CD8-positive, alpha-beta T cell (primary cell): ENCODE measurements at places on chromosomes 13 and 19.

- peak; percentile 23 for DNase-seq
Measured at GRCh38 chr19:38792250-38793111, 3.5 kb downstream of the LGALS7B start.

DNA sequence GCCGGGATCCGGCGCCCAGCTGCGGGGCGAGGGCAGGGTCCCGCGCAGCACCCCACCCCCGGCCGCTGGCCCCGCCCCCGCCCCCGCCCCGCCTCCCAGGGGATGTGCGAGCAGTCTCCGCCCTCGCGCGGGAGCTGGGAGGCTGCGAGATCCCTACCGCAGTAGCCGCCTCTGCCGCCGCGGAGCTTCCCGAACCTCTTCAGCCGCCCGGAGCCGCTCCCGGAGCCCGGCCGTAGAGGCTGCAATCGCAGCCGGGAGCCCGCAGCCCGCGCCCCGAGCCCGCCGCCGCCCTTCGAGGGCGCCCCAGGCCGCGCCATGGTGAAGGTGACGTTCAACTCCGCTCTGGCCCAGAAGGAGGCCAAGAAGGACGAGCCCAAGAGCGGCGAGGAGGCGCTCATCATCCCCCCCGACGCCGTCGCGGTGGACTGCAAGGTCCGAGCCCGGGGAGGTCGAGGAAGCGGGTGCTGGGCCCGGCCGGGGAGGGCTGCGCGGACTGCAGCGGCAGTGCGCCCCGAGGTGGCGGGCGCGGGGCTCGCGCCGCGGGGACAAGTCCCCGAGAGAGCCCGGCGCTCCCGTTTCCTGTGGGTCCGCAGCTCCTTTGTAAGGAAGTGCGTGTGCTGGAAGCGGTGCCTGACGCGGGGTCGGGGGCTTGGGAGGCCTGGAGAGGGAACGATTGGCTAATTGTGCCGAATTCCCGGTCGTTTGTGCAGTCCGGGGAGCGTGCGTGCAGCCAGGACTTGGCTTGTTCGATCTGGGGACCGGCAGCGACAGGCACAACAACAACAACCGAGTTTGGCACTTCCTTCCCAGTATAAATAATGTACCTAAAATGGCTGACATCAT lies at the start of gene ITM2B:
TSS of gene ITM2B (plus strand) at position 161 of the 843 bp plus-strand sequence. CDS start at position 316, 155 bp downstream.
- peak; percentile 82 for DNase-seq

DNA sequence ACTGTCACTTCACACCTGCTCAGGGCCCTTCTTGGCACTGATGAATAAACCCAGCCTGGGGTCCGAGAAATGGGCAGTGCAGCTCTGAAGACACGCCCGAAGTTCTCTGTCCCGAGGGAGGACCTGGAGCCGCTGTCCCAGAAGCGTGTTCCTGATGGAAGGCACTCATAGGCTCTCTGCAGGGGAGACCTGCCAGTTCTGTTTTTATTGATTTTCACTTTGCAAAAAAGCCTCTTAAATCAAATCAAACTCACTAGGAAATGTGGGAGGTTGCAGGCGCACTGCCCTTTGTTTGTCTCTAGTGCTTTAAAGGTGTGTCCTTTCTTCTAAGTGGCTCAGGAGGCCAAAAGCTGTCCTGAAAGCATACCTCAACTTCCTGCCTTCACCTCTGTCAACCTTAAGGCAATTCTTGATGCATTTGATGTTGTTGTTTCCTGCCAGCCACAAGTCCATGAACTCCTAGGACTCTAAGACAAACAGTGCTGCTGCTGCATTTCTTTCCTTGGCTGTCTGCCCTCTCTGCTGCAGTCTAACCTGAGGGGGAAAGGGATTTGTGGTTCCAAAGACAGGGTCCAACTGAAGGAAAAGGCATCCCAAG lies 663.2 kb downstream of the UQCRFS1 start:
- DNase-seq: no peak

DNA sequence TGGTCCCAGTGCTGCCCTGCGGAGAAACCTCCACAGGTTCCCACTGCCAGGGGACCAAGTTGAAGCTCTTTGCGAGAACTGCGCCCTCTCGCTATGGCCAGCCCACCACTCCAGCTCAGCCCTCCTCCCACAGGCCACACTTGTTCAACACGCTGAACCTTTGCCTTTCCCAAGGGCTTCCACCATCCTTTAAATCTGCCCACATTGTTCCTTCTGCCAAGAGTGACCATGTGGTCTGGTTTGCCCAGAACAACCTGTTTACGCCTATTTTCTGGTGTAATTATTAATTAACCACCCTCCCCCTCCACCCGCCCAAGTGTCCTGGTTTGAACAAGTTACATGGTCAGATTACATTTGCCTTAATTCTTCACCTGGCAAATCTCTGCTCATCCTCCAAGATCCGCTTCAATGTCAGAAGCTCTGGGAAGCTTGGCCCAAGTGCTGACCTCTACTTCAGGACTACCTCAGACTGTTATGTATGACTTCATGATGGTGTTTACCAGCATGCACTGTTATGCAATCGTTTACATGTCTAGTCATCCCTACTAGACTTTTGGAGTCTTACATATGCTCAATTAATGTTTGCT lies 12.0 kb upstream of the USP12 start:
- no peak for DNase-seq
